Stimulated activated CD4-positive, alpha-beta T cell treated with anti-CD3 and anti-CD28 coated beads, Interleukin-12 subunit alpha, Interleukin-12 subunit beta, amount 100 ng/mL, for 48 hours (primary cell): ENCODE measurements at places on chromosomes 5 and 9.

- no peak for DNase-seq
These were observed 27.6 kb upstream of the CCDC112 start for GRCh38 chr5:115324021-115324420.

- no peak for DNase-seq
These were observed 297.8 kb upstream of the ACTBL2 start for GRCh38 chr5:57780306-57780960.

DNA sequence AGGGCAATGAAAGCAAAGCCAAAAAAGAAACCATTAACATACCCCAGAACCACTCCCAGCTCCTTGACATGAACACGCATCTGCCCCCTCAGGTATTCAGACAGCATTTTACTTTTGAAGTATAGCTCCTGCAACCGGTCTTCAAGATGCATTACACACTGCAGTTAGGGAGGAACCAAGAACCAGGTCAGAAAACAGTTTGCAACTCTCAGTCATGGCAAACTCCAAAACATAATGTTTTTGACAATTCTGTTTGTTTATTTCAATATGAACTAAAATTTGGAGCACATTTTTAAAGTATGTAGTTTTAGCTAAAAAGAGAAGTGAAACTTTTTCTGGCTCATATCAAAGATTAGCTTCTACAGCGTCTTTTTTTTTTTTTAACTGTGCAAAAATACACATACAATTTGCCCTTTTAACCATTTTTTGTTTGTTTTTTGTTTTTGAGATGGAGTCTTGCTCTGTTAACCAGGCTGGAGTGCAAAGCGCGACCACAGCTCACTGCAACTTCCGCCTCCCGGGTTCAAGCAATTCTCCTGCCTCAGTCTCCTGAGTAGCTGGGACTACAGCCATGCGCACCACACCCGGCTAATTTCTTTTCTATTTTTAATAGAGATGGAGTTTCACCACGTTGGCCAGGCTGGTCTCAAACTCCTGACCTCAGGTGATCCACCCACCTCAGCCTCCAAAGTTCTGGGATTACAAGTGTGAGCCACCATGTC, 12.2 kb upstream of the RAPGEF6 start:
- DNase-seq, result no peak

DNA sequence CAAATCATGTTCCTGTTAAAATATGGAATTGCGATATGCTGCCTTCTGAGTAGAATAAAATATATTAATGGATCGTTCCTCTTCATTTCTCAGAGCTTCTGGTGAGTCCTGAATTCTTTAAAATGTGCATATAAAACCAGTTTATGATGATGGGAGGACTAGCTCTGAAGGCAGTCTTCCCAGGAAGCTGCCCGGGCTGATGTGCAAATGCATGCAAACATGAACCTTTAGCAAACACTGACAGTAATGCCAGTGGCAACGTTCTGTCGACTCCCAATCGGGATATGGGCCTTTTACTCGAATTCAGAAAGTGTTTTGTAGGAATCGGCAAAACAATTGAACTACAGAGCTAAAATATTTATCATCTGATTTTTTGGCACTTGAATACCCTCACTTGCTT, 93.6 kb downstream of the TLE4 start:
- no peak for DNase-seq

DNA sequence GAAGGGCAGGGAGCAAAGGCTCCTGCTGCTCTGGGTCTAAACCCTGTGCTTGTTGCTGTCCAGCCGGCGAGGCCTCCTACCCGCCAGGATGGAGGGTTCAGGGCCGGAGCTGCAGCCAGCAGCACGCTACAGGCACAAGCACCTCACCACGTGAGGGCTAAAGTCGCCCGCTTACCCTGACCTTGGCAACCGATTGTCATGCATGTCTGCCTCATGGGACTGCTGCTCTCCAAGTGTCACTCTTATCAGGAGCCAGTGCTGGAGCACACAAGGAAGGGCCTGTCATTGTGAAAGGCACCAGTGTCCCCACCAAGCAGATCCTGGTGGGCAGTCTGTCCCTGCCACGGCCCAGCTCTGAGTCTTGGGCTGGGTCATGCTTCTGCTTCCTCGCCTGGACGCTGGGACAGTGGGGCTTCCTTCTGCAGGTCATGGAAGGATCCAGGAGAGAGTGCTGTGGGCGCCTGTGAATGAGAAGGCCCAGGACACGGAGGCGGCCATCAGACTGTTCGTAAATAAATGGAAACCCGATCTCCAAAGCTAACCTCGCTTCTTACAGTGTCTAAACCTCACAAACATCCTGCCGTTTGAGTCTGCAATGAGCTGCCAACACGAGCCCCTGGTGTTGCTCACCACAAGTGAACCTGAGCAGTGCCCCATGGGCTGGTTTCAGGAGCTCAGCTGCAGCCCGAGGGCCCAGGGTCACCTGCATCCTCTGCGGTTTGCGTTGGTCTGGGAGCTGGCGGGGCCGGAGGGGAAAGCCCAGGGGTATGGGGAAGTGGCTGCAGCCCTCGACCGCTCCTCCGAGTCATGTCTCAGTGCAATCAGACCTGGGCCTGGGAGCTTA, 58.2 kb upstream of the RXRA start:
- DNase-seq, result no peak
